ENCODE measurements at places on chromosomes 11 and 22. TPM values are rescaled to one million over a fixed set of nuclear protein-coding genes. Genes with fewer than 3 reads are reported as not detected.

Gene OSBP
- total RNA-seq = 26.4 TPM

DNA sequence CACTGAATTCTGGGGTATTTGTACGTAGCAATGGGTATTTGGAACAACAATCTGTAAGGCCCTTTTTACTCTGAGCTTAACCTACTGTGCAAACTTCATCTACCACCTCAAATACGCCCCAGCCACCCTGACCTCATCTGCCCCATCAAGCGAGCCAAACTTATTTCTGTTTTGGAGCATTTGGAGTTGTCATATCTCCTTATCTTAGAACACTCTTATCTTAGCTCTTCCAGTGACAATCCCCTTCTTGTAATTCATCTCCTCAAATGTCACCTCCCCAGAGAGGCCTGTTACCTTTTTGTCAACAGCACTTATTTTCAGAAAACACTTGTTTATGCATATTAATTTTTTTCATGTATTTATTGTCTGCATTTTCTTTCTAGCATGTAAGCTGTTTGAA lies 4.7 kb upstream of the MSANTD2 start:
- DNase-seq = no peak
- H3K36me3 ChIP-seq = no peaks in the 10 kb centered on the region
- peaks cover 13% of the 10 kb centered on the region for H3K4me1 ChIP-seq
- H3K27ac ChIP-seq = no peak overlapping the region
- H3K4me3 ChIP-seq = no peak overlapping the region

DNA sequence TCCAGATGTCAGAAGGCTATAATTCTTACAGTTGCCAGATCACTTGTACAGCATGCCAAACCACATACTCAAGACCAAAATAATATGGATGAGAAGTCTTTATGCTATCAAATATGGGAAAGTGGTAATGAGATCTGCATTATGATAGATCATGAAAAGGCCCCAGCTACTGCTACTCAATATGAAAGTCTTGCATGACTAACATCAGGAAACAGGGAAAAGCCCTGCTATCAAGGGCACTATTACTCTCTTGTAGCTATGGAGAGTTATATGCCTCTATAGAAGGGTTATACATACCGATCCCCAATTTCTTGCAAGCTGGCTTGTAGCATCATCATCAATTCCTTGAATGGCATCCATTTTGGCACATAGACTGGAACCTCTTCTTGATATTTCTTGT lies 30.2 kb upstream of the TMPRSS5 start:
- no peaks in the 10 kb centered on the region for H3K4me1 ChIP-seq
- no peak overlapping the region for H3K4me3 ChIP-seq
- H3K27me3 ChIP-seq = no peaks in the 10 kb centered on the region
- H3K36me3 ChIP-seq = peaks cover 43% of the 10 kb centered on the region

Gene EXPH5
- 0.13 TPM for total RNA-seq

Data from GM23248 (cell line).